ENCODE measurements at places on chromosomes 16 and 17.

- no peak for DNase-seq
Measured at GRCh38 chr17:39801055-39801454, 63.1 kb downstream of the IKZF3 start.

DNA sequence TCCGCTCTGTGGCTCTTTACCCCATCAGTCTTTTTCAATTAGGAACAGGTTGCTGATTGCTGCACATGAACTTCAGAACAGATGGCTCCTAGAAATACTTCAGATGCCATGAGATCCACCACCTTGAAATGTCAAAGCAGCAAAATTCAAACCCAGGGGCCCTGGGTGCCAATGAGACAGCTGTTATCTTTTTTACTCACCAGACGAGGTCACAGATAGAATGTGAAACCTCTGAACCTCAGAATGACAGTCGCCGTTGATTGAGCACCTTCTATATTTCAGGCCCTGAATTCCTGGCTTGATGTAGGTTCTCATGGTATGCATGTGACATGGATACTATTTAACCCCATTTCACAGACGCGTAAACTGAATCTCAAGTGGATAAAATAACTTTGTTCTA, 63.0 kb downstream of the MAF start:
- DNase-seq = no peak

DNA sequence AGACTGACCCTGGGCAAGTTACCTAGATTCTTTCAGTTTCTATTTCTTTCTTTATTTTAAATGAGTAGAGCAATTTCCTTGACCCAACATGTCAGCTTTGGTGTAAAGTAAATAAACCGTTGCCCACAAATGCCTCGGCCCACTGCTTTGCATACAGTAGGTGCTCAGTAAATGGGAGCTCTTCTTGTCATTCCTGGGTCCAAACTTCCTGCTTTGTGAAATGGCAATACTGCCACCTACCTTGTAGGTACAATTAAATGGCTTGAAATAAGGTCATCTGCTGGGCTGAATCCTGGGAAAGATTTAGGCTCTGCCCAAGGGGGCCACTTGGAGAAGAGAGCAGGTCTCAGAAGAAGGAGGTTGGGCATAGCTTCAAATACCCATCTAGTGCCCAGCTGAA, 253.0 kb downstream of the HS3ST3B1 start:
- no peak for DNase-seq

DNA sequence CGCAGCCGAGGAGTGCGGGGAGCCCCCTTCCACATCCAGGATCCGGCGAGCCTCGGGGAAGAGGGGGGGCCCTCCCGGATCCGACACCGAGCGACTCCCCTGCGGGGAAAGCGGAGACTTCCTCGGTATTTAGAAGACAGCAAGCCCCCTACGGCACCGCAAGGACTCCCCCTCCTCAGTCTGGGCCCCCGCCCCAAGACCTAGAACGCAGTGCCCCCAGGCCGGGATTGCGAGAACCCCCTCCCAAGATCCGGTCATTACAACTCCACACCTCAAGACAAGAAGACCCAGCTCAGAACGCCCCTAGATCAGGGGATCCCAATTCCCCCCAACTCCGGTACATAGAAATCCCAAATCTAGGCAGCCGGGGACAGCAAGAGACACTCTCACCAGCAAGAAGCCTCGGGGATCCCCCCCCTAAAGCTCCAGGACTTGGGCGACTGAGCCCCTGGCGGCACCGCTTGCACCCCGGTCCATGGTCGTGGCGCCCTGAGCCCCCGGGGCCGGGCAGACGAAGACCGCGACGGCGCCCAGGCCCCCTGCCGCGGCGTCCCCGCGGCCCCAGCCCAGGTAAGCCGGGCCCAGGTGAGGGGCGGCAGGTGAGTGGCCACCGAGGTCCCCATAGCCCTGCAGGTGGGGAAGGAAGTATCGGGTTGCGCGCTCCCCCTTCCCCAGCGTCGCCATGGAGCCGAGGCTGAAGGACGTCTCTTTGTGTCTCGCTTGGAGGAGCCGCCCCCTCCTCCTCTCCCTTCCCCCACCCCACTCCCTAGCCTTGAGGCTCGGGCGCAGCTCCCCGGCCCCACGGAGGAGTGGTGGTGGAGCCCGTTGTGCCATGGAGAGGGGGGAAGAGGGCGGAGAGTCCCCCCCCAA, 641 bp downstream of the SBK1 start:
- DNase-seq = no peak

- no peak for DNase-seq
Measured at GRCh38 chr17:59470624-59471297, 94.6 kb upstream of the DHX40 start.

DNA sequence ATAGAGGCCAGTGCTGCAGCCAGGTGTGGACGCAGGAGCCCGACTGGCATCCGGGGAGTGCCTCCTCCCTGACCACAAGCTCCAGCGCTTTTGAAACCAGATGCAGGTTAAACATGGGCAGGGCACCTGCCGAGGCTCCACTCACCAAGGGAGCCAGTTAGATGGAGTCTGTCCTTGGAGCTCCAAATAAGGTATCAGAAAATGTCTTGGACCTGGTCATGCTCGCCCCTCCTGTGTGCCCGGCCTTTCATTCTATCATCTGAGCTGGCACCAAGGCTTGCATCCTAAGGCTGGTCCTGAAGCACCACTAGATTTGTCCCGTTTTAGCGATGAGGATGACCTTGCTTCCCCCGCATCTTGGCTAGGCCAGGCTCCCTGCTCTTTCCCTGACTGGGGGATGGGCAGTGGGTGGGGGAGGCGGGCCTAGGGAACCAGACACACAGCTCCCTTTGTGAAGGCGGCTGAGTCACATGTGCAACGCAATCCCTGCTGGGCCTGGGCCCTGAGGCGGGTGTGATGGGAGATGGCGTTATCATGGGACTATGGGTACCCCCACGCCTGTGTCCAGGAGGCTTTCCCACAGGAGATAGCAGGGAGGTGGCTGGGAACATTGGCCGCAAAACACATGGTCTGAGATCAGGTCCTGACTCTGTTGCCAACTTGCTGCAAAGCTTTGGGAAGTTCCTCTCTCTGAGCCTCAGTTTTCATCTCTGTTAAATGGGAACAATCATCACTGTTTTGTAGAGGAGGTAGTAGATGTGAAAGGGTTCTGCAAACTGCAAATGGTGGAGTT, 5.0 kb upstream of the ADGRG1 start:
- no peak for DNase-seq

GRCh38 chr17:3722716-3723115, 987 bp upstream of the HASPIN start:
- DNase-seq = no peak
